ENCODE measurements at places on chromosomes 11 and 22.

DNA sequence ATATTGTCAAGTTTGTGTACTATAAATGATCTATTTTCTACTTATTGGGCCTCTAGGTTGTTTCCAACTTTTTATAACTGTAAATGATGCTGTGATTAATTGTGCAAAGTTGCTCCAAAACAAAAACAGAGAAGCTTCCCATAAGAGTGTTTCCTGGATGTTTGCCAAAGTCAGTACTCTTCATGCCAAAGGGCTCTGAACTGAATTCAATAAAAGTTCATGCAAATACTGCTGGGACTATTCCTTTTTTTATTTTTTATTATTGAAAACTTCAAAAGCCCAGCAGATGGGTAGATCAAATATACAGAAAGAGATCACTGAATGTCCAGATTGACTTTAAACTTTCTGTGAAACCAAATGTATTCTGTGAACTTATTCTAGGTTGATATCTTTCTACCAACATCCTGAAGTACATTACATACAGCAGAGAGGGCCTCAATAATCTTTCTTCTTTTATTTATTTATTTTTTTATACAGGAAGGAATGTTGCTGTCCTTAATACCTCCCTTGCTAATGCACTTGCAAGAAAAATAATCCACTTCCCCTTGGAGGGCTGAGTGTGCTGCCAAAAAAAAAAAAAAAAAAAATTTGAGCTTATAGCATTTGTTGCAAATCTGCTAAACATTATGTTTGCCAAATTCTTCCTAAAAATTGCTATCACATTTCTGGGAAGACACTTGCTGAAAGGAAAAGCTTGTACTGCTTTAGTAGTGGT is 53.0 kb downstream of the CTSC start:
- peak; percentile 28 for DNase-seq

- no peak for DNase-seq
Measured at GRCh38 chr11:123197711-123198110, 2.7 kb upstream of the CLMP start.

DNA sequence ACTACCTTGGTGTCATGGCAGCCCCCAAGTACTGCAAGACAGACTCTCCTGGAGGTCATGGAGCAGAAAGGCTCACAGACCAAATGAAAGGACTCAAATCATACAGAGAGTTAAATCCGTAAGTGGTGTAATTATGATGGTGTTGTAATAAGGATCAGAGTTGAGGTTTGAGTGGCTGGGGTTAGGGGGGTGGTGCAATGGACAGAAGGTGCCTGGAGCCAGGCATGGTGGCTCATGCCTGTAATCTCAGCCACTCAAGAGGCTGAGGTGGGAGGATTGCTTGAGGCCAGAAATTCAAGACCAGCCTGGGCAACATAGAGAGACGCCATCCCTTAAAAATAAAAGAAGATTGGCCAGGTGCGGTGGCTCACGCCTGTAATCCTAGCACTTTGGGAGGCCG is 18.7 kb downstream of the ART5 start:
- DNase-seq = no peak

GRCh38 chr22:39028281-39028680 is 7.4 kb downstream of the APOBEC3D start:
- DNase-seq = no peak

DNA sequence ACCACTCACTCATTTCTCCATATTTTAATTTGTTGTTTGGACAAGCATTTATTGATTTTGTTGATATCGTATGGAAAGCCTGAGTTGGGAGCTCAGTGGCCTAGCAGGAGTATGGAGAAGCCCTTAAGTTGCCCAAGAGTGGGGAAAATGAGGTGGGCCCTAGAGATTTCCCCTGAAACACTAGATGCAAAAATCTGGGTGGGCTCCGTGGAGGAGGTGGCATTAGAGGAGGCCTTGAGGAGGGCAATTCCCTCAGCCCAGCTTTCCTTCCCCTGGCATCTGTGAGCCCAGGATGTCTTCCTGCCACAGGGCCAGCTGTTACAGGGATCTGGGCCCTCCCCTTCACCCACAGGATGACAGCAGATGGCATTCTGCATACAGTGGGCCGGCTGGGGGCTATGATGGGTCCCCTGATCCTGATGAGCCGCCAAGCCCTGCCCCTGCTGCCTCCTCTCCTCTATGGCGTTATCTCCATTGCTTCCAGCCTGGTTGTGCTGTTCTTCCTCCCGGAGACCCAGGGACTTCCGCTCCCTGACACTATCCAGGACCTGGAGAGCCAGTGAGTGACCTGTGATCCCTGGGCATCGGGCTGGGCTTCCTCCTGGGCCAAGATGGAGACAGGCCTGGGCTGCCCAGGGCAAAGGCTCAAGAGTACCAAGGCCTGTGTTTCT is 21.6 kb upstream of the SLC22A12 start:
- no peak for DNase-seq

DNA sequence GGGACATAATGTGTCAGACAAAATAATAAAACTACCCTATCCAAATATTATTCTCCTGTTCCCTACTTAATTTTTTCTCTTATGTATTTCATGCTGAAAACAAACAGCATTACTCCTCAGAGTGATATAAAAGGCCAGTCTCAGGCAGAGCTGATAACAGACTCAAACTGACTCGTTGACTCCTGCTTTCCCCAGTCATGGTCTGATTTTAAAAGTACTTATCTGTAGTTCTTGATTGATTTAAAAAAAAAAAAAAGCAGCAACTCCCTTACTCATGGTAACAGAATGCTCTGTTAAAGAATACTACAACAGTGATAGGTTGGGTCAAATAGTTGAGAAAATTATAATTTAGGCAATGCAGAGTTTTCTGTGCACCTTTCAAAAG is 90.3 kb upstream of the BARX2 start:
- no peak for DNase-seq

- peak; percentile 32 for DNase-seq
Measured at GRCh38 chr22:46942799-46943785, 180.6 kb downstream of the TBC1D22A start.
